Non-pigmented ciliary epithelial cell (primary cell): ENCODE measurements at places on chromosomes 16 and 17.

GRCh38 chr16:3457434-3458252 is 14.2 kb downstream of the NAA60 start:
- no peak for DNase-seq

DNA sequence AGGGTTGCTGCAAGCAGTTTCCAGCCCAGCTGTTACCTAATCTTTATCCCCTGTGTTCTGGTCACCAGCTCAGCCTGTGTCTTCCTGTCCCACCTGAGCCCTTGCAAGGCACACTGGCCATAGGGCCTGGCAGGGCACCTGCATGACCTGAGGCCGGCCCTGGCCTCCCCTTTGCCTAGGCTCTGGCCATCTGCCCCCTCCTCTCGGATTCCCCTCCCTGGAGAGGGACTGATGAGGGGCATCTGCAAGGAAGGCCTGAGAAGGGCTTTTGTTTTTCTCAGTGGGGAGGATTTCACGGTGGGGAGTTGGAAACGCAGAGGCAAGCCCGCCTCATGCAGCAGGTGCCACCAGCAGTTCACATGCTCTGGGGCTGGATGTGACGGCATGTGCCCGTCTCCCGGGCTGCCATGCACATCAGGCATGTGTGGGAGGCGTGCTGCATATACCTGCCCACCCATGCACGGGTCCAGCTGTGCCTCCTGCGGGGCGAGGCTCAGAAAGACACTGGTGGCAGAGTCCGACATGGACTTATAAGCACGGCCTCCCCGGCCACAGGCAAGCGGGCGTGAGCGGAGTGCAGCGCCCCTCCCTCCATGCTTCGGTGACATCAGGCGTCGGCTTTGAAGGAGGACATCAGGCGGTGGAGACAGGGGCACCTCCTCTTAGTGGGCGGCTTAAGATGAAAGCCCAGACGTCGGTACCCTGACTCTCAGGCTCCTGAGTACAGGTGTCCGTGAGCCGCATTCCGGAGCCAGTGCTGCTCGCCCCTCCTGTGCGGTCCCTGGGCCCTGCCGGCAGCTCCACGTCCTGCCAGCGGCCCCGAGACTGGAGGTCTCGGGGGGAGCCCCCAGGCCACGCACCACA is 16.5 kb downstream of the ASPSCR1 start:
- DNase-seq: no peak

- no peak for DNase-seq
These were observed 54.3 kb upstream of the B4GALNT2 start for GRCh38 chr17:49078248-49078647.

DNA sequence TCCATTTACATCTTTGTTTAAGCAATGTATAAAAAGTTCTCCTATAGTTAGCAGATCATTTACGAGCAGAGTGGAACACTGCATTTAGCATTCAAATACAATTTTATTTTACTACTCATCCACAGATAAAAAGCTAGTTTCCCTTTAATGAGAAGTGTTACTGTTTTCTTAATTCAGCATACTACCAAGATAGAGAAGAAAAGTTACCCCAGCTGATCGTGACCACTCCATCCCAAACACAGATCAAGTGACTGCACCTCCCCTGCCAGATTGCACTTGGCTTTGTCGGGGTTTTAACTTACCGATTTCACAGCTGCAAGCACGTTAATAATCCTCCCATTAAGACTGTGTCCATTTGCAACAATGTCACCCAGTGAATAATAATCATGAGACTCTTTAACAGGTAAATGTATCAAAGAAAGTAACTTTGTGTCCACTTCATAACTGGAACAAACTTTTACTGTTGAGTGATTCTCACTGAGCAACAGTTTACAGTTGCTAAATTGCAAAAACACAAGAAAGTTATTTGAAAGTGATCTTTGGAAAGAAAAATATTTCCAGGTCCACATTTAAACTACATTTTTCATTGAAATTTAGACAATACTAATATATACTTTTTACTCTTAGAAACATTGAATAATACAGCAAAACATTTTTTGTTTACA is 14.4 kb downstream of the MEIOB start:
- DNase-seq: no peak

DNA sequence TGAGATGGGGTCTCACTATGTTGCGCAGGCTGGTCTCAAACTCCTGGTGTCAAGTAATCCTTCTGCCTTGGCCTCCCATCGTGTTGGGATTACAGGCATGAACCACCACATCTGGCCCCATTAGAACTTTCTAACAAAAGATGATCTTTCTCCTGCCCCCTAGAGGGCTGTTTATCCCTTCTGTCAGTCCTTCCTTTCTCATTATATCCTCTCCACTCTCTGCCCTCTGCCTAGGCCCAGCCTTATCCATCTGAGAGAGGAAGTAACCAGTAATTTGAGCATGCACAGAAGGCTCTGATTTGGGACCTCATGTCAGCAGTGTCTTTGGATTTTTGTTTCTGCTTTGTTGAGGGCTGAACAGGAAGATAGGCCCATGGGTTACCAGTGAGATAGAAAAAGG is 4.4 kb upstream of the DHX40 start:
- no peak for DNase-seq

- DNase-seq: no peak
These were observed 42.1 kb upstream of the CDH13 start for GRCh38 chr16:82584553-82585152.

DNA sequence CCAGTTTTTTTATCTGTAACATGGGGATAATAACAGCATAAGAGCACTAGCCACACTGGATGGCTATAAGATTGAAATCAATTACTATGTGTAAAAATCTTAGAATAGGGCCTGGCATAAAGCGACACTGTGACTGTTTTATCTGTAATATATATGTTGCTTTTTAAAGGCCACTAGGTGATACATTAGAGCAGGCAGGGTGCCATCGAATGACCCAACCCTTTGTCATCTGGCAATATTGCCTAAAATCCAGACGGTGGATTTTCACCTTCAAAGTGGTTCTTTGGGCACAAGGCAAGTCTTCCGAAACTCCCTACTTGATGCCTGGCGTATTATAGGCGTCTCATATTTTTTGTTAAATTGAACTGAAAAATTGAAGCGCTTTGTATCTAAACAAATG is 69.1 kb downstream of the PRKCA start:
- DNase-seq: no peak

DNA sequence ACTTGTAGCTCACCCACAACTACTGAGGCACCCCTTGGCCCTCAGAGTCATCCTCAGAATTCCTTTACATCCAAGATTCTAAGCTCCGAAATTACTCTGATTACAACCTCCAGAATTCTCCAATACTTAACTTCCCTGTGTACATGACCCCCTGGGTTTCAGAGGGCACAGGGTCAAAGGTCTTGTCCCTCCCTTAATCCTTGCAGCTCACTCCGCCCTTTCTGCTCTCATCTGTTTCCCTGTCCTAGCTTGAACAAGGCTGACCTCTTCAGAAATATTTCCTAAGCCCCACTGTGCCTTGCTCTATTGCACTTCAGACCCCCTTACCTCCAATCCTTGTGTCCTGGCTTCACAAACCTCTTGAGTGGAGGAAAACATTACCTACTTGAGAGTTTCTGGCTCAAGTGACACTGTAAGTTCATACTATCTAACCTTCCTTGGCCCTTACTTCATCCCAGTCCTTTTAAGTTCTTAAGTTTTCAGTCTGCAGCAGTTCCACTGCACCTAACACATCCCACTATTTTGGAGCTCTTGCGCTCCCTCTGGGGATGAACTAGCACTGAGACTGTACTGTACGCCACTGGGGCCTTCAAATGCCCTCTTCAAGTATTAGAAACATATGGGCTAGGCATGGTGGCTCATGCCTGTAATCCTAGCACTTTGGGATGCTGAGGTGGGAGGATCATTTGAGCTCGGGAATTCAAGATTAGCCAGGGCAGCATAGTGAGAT is 6.2 kb downstream of the N4BP1 start:
- no peak for DNase-seq

DNA sequence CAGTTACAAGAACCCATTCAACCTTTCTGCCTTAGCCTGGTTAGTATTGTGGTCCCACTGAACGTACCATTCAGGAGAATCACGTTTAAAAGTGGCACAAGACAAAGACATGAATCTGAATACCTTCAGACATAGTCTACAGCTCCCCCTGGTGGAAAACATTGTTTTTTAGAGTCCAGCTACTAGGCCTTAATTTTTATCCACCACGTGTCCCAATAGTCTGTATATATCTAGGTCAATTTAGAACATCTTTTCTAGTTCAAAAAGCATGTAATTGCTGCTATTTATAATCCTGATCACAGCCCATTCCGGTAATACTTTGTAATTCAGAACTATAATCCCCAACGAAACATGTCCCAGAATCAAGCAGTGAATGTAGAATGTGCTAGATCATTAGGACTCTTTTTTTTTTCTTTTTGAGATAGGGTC is 13.7 kb upstream of the GUCY2D start:
- peak; percentile 47 for DNase-seq

DNA sequence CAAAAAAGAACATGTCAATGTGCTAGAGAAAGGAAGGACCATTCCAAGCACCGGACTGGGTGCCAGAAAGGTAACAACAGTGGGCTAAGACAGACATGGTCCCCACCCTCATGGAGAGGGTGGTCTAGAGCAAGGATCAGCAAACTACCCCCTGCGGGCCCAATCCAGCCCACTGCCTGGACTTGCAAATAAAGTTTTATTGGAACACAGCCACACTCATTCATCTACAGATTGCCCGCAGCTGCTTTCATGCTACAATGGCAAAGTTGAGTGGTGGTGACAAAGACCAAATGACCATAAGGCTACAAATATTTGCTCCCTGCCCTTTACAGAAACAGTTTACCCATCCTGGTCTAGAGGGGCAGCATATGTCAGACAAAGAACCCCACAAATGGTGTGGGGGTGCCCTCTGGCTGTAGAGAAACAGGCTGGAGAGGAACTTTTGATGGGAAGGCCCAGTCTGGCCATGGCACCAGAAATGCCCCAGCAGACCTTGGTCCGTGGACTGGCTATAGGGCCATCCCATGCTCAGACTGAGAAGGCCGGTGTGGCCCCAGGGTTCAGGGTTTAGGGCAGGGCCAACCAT is 15.2 kb downstream of the CDH5 start:
- DNase-seq: no peak

- DNase-seq: no peak
These were observed 53.0 kb downstream of the WNT3 start for GRCh38 chr17:46765453-46765852.

DNA sequence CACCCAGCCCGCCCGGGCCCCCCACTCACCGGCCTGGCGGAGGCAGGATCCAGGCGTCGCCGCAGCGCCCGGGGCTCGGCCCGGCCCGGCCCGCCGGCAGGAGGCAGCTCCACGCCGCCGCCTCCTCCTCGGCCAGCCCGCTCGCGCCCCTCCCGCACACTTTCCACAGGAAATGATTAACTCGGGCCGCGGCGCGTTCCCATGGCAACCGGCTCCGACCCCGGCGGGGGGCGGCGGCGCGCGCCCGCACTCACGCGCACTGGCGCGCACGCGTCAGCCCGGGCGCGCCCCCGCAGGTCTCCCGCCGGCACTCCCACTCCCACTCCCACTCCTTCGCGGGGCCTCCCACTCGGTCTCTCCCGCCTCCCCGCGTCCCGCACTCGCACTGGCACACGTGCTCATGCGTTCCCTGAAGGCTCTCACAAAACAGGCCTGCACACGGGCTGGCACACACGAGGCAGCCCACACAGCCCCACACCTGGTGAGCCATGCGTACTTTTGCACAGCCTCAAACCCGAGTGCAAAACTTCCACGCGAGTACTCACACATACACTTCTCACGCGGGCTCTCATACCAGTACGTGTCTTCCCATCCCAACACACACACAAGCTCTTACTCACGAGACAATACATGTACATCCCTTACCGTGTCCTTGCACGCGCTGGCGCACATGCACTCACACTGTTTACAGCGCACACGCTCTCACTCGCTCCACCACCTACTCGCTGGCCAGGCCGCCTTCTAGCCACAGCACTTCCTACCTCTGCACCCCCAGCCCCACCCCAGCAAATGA is at the start of gene KIFC3:
Gene KIFC3, minus strand, starts transcription at position 151 of the 793 bp plus-strand sequence. CDS start 4,248 bp downstream, outside the sequence.
- no peak for DNase-seq

DNA sequence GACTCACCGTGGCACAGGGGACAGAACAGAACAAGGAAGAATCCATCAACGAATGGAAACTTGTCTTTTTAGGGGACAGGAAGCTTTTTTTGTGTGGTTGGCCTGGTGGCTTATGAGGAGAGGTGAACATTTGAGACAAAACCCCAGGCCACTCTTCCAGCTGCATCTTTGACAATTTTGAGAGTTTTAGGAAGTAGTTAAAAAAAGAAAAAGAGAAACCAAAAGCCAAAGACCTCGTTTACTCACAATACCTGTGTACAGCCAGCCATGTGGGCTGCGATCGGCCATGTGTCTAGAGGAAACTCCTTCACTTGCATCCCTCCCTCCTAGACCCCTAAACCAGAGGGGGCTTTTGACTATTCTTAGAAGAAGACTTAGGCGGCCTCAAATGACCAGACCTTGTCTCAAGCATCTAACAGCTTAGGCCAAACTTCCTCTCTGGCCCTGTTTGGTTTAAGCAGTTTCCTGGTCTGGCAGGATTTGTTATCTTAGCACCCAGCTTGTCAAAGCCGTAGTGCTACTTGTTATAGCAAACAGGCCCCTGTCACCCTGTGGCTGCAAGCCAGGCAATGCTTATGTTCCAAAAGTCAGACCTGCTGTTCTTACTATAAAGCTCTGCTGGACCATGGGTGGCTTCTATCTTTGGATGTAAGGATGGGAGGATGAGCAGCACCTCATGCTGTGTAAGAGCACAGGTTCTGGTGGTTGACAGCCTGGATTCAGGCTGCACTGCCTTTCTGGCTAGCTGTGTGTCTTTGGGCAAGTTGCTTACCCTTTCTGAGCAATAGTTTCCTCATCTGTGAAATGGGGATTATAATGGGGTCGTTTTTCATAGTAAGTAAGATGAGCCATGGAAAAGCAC is 17.7 kb downstream of the KSR1 start:
- DNase-seq: no peak

- DNase-seq: no peak
These were observed 73.9 kb upstream of the SOX9 start for GRCh38 chr17:72046643-72047612.

- no peak for DNase-seq
These were observed 22.2 kb downstream of the KIAA0513 start for GRCh38 chr16:85049706-85050305.

- no peak for DNase-seq
These were observed 182.7 kb downstream of the PRKCB start for GRCh38 chr16:24018485-24018884.

GRCh38 chr16:6317934-6318333 is 1014.7 kb upstream of the RBFOX1 start:
- no peak for DNase-seq
